ENCODE measurements at places on chromosomes 7 and 10.

DNA sequence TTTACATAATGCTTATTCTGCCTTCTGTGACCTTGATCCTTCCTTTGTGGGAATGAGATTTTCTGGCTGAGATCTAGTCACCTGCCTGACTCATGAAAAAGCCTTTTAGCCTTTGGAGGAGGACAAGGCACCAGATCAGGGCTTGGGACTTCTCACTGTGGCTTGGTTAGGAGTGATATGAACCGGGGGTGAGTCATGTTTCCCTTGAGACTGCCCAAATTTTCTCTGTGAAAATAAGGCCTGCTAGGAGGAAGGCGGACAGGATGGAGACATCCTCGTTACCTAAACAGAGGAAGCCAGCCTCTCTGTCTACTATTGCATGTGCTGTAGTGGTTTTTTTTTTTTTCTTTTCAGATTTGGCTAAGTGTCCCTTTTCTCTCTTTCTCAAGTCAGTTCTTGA is 57.8 kb downstream of the EVX1 start:
- no peak for DNase-seq

DNA sequence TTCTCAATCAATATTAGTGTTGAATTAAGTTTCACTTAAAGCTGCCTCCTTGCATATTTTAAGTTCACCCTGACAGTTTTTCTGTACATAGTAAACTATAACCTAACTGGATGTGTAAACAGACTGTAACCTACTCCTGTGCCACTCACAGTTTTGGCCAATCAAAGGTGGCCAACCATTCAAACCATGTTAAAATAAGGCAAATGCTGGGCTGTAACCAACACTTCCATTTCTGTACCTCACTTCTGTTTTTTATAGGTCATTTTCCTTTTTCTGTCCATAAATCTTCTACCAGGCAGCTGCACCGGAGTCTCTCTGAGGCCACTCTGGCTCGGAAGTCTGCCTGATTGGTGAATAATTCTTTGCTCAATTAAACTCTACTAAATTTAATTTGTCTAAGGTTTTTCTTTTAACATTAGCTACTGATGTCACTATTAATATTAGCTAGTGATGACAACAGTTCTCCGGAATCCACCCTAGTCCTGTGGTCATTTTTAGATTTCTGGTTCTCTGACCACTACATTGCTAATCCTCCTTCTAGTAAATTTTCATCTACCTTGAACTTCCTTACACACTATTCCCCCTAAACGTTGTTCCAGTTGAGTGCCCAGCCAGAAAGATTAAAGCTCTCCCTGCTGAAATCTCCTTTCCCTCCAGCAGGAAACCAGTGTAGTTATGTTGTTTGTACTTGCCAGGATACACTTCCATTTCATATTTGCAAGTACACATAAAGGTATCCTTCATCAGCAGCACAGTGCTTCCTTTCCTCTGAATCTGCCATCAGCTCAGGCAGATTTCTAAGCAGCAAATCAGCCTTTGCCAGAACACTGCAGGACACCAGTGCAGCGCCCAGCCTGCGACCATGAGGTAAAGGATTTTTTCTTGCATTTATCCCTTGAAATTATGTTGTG is 18.6 kb upstream of the IFIT2 start:
- peak; percentile 66 for DNase-seq

DNA sequence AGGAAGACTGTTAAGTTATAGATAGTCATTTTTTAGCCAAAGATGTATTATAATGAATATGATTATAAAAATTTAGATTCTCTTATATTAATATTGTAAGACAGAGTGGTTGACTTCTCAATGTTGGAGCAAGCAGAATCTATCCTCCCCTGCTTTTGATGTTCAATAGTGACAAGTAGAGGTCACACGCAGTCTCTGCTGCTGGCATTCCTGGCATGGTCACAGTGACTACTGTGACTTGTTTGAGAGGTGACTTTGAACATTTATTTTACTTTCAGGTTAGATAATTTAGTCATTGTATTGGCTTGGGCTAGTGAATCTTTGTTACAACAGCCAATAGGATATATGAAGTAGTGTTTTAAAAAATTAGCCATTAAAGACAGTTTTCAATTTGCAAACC is 13.7 kb upstream of the CD36 start:
- no peak for DNase-seq

- DNase-seq = no peak
Measured at GRCh38 chr10:96708456-96708855, 11.9 kb downstream of the PIK3AP1 start.

DNA sequence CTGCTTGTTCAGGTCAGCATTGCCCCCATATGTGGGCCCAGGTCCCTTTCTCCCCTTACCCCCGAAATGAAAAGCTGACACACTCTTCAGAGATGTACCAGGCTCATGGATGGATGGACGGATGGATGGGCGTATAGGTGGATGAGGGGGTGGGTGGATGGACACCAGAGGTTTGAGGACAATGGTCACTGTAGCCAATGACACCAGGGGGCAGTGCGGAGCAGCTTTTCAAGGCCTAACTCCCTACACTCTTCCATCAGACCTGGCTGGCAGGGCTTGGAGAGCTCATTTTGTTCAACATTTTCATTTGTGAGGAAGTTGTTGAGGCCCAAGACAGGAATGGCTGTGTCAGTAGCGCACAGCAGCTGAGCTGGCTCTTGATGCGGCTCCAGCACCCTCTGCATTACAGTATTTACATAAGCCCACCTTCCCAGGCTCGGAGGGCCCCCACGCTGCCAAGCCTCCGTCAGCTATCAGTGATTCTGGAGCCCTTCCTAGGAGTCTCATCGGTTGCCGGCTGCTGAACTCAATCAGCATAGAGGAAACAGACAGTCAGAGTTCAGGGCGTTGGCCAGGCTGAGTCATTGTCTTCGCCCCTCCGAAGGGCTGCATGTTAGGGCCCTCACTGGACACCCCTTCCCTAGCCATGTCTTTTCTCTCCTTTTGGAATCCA is 11.6 kb upstream of the FFAR4 start:
- DNase-seq = peak; percentile 74

DNA sequence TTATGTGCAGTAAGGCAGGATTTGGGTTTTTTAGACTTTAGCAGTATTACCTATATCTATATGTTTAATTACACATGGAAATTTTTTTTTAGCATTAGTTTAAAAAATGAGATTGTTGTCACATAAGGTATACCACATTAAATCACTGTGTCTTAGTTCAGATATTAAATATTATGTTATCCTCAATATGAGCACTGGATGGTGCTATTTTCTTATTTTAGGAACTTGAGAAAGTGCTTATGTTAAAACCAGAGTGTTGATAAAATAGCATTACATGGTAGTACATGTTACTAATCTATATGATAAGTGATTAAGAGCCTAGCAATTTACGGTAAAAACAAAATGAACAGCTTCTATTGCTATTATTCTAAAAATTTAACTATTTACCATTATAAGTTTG is 28.8 kb downstream of the MIOS start:
- DNase-seq = no peak

- no peak for DNase-seq
Measured at GRCh38 chr10:63007112-63007511, 126.0 kb upstream of the NRBF2 start.

DNA sequence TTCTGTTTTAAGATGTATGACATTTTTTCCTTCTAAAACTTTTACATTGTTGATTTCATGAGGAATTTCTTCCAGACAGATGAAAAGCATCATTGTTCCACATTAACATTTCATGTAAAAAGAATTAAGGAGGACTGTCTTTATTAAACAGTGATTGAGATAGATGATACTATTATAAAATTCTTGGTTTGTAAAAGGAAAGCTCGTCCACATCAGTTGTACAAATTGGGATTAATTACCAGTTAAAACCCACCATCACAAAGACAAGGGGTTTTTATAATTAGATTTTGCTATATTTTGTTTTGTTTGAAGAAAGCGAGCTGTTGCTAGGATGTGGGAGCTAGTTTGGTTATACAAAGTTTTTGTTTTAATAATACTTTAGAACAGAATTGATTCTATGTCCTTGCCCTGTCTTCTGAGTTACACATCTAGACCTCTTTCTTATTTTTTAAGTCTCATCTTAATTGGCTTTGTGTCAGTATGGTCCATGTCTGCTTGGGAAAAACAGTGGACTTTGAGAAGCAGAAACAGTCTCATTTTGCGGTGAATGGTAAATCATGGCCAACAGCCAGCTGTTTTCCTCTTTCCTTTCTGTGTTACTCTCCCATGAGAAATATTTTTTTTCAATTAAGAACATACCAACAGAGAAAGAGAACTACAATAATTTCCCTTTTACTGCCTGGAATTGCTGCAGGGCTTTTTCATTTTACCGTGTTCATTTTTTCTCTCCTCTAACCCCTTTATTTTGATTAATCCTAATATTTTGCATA is 3.2 kb downstream of the TES start:
- no peak for DNase-seq

- DNase-seq = no peak
Measured at GRCh38 chr7:142638581-142638980, 110.7 kb upstream of the PRSS1 start.

GRCh38 chr10:11521860-11522259 is 89.6 kb downstream of the USP6NL start:
- no peak for DNase-seq

GRCh38 chr10:17836942-17837341 is 27.8 kb downstream of the MRC1 start:
- DNase-seq = no peak

DNA sequence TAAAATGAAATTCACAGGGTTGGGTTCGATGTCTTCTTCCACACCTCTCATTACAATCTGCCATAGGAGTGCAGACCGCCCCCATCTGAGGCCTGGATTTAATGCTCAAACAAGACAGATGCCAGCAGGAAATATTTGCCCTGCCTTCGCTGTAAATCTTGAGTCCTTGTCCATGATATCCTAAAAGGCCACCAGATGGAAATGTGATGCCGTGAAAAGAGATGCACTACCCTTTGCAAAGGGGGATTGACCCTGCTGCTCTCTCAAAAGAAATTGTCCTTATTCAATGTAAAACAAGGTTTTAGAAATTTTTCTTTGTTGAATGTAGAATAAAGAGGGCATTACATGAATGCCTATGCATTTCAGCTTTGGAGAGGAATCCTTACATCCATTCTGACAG is 37.5 kb downstream of the AGAP4 start:
- DNase-seq = no peak

GRCh38 chr10:63976538-63976937 is 455.3 kb downstream of the REEP3 start:
- no peak for DNase-seq

- no peak for DNase-seq
Measured at GRCh38 chr10:129966889-129967578, 3.0 kb upstream of the EBF3 start.

DNA sequence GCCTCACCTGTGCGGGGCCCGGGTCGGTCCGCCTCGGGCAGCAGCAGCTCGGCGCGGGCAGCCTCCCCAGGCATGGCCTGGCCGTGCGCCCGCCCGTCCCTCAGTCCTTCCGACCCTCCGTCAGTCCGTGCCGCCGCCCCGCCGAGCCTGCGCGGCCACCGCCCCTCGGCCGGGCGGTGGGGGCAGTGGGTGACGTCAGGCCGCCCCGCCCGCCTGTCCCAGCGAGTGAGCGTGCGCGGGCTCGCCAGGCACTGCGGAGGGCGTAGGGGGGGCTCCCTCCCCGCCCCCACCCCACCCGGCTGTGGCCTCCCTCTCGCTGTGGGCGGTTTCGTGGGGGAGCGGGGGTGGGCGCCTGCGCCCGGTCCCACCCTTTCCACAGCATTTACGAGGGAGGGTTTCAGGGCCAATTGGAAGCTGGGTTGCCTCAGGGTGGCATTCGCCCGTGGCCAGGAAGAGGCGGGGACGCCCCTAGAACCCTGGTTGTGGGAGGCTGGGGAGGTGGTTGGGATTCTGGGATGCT is at the start of gene NACAD:
Gene NACAD (minus strand): TSS at position 149 of the 520 bp plus-strand sequence. CDS start 75 bp downstream, at position 74.
- DNase-seq = peak; percentile 85

- DNase-seq = no peak
Measured at GRCh38 chr7:35504365-35504764, 190.6 kb downstream of the HERPUD2 start.

DNA sequence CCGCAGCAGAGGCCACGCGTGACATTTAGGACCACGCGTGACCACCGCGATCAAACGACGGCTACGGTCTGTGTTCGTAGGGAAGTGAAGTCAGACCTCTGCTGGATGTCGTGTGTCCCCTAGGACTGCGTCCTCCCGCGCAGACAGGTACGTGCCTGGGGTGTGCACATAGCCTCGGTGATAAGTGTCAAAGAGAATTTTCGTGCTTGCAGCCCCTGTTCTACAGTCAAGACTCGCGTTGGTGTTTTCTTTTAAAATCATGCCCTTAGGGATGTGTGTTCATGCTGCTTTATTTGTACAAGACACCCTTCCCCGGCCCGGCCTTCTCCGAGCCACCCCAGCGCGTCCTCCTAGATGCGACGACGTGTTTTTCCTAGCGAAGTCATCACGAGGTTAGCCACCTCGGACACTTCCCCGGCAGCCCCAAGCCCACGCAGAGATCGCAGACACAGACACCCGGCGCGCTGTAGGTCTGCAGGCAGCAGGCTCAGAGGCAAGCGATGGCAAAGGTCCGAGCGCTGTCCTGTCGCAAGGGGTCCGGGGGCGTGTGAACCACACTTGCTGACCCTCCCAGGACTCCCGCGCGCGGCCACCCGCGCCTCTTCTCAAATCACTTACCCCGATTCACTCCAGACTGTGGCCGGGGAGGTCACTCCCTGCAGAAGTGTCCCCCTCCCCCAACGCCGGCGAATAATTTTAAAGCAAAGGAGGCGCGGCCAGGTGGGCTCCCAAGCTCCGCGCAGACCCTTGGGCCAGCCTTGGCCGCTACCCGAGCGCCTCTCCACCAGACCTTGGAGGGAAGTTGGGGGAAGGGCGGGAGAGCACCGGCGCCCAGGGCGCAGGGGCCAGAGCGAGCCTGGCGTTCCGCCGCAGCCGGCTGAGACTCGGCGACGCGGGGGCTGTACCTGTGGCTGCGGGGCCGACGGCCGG is 552 bp downstream of the MKX start:
- no peak for DNase-seq

- DNase-seq = no peak
Measured at GRCh38 chr10:86419101-86419500, 52.5 kb upstream of the GRID1 start.

- DNase-seq = no peak
Measured at GRCh38 chr7:51613911-51614357, 297.3 kb upstream of the COBL start.

DNA sequence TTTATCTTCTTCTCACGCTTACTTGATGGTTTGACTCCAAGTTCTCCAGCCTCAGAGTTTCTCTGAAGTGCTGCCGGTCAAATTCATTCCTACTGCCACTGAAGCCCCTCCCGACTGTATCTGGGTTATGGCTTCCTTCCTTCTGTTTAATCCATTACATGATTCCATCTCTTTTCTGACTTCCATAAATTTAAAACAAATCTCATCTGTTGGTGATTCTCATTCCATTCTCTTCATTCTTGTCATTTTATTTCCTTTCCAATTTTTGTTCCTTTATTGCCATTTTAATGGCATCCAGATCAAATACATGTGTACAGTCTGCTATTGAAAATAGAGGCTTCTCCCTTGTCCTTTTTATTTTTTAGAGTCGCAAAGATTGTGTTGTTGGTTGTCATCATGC is 25.4 kb upstream of the HIBADH start:
- DNase-seq = no peak

GRCh38 chr10:18753312-18753895 is 94.2 kb downstream of the ARL5B start:
- DNase-seq = peak; percentile 99

Data from NCI-H146 (cell line).